ENCODE measurements at places on chromosomes 13 and 19.

DNA sequence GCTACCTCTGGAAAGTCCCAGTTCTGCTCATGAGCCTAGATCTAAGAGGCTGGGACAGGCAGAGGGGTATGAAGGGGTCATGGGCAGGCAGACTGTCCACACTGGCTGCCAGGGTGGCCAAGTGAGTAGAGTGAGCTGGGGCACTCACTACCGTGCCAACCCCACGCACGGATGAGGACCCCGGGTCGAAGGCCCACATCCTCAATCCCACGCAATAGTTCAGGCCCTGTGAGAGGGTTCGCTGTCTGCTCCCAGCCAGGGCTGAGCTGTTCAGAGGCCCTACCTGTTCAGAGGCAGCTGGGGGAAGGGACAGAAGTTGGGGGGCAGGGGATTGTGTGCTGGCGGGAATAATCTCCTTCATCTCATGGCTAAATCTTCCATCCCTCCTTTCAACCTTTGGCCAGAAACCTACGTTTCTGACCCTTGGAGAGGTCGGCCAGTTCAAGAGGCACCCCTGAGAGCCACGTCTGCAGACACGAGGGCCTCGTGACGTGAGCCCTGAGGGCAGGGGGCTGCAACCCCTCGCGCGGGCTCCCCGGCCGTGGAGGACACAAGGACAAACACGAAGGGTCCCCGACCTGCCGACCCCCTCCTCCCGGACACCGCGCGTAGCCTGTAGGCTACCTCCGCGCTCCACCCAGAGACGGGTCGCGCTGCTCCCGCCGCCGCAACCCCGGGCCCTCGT is 1.0 kb upstream of the RPS5 start:
- no peak for DNase-seq

DNA sequence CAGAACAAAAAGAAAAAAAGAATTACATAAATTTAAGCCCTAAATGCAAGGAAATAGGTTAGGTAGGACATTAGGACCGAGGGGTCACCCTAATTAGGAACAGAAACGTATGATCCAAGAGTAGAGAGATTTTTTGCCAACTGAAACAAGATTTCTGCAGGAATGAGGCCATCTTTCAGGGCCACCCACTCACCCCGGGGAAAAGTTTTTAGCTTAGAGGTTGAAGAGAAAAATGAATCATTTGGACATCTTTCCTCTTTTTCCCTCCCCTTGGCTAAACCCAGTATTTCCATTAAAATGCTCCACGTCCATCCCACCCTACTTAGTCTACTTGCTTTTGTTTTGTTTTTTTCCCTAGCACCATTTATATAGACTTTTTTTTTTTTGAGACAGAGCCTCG is 10.6 kb upstream of the PNMA8A start:
- no peak for DNase-seq

GRCh38 chr19:50514346-50515167 is 844 bp upstream of the ASPDH start:
- no peak for DNase-seq

DNA sequence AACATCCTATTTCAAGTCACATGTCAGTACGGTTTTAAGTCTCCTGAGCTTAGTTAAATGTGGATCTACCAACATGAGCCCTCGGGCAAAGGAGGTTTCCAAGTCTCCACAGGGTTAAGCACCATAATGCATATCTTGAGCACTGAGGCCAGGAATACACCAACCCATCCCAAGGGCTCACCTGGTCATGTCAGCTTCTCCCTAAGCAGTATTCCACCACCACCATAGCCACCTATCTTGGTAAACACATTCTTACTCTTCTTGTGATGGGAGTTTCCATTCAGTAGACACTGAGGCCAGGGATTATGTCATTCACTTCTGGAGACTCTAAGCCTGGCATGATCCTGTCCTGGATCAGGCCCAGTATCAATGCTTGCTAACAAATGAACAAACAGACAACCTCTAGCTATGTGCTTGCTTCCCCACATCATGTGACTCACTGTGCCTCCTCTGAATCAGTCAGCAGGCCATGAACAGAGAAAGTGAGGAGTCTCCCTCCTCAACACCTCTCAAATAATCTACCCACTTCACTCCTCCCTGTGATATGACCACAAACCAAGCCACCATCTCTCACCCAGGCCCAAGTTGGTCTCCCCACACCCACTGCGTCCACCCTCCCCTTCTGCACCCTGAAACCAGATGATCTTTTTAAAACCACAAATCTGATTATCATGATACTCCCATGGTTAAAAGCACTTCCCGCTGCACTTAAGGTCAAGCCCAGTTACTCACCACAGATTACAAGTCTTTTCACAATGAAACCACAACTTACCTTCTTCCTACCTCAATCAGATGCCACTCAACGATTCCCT is 5.8 kb downstream of the PEG3 start:
- no peak for DNase-seq

DNA sequence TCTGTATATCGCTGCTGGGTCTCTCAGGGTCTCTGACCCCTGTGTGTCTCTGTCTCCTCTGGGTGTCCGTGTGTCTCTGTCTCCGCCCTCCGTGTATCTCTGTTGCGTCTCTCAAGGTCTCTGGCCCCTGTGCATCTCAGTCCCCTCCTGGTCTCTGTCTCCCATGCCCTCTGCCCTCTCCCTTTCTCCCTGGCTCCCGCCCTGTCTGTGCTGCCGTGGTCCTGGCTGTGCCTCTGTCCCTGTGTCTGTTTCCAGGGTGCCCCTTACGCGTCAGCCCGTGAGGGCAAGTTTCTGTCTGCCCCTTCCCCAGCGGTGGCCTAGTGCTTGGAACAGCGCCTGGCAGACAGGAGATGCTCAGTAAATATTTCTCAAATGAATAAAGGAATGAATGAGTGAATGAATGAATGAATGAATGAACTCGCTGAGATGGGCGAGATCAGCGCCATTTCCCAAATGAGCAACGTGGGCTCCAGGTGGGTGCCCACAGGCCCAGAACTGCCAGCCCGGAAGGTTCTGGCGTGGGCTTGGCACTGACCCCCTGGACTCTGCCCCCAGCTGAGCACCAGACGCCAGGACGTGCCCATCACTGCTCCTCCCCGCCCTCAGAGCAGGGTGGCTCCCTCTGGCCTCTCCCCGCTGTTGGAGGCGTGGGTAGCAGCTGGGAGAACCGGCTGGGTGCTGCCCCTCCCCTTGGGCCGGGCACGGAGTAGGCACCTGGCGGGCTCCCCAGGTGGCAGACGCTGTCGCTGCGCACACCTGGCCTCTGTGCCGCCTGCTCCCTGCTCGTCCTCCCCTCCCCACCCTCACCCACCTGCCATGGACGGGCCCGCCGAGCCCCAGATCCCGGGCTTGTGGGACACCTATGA is at the start of gene SULT2B1:
Gene SULT2B1, plus strand, starts transcription at position 736 of the 866 bp plus-strand sequence. Its CDS starts 81 bp downstream, at position 817.
- no peak for DNase-seq

- DNase-seq, result no peak
These were observed 100.4 kb downstream of the RFC3 start for GRCh38 chr13:33918199-33918932.

DNA sequence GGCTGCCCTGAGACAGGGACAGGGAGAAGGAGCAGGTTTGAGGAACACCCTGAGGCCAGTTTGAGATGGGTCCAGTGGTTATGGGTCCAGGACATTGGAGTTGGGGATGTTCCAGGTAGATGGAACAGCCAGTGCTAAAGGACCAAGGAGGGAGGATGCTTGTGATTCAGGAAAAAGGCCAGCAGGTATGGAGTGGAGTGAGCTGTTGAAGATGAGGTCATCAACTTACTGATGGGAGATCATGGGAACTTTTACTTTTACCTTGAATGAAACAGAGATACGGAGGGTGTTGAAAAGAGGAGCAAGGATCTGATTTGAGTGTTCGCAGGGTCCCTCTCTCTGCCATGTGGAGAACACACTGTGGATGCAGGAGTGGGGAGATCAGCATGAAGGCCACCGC is 25.5 kb downstream of the SPTBN4 start:
- no peak for DNase-seq

All from CD4-positive, alpha-beta T cell treated with Interleukin-10 for 1 hour (primary cell).